ENCODE measurements at places on chromosomes 6 and 20.

DNA sequence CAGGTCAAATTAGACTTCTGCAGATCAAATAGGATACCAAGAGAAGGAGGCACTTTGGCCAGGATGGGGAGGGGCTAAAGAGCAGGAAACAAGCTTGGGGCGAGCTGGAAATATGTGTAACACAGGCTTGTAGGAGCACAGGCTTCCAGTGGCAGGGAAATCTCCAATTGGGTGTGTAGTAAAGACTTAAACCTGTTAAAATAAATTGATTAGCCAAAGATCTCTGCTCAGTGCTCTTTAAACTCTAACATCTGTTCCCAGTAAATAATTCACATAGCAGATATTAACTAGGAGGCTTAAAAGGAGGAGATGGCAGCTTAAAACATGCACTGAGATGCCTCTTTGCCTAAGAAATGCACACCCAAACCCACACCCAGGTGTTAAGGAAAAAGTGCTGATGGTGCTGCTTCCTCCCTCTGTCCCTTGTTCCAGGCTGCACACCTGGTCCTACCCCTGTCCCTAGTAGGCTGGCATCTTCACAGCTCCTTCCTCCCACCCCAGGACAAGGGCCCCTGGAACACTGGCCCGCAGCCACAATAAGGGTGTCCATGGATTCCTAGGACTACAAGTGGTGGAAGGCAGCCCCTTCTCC is 93.5 kb upstream of the MLN start:
- no peak for DNase-seq

GRCh38 chr6:130482645-130483390 is 117.0 kb downstream of the TMEM200A start:
- no peak for DNase-seq

DNA sequence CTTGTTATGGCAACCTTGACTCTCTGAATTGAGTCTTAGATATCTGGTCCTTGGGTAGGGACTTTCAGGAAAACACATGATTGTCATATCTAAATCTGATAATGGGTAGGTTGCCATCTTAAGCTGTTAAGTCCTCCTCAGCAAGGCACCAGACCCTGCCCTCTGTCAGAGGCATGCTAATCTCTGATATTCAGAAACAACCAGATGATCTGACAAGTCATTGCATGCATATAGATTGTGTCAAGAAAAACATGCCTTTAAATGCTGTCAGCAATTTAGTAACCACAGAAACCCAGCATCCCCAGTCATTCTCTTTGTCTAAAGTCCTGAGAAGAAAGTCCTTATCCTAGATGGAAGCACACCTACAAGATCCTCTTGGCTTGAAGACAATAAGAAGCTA is 149.1 kb downstream of the EDN1 start:
- no peak for DNase-seq

GRCh38 chr6:125046107-125046925 is 84.1 kb downstream of the RNF217 start:
- DNase-seq, result no peak

- no peak for DNase-seq
These were observed 27.1 kb upstream of the FBXO9 start for GRCh38 chr6:53038141-53038540.

- no peak for DNase-seq
These were observed 425.6 kb downstream of the PLCB1 start for GRCh38 chr20:8557711-8558110.

DNA sequence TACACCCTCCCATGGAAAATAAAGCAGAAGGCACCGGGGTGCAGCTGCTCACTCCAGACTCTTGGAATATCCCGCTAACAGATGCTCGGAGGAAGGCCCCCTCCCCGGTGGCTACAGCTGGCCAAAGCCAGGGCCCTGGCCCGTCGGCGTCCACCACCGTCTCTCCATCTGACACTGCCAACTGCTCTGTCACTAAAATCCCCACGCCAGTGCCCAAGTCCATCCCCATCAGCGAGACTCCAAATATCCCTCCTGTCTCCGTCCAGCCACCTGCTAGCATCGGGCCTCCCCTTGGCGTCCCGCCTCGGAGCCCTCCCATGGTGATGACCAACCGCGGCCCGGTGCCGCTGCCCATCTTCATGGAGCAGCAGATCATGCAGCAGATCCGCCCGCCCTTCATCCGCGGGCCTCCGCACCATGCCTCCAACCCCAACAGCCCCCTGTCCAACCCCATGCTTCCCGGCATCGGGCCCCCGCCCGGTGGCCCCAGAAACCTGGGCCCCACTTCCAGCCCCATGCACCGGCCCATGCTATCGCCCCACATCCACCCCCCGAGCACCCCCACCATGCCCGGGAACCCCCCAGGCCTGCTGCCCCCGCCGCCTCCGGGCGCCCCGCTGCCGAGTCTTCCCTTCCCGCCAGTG is 143.9 kb downstream of the SOBP start:
- no peak for DNase-seq

DNA sequence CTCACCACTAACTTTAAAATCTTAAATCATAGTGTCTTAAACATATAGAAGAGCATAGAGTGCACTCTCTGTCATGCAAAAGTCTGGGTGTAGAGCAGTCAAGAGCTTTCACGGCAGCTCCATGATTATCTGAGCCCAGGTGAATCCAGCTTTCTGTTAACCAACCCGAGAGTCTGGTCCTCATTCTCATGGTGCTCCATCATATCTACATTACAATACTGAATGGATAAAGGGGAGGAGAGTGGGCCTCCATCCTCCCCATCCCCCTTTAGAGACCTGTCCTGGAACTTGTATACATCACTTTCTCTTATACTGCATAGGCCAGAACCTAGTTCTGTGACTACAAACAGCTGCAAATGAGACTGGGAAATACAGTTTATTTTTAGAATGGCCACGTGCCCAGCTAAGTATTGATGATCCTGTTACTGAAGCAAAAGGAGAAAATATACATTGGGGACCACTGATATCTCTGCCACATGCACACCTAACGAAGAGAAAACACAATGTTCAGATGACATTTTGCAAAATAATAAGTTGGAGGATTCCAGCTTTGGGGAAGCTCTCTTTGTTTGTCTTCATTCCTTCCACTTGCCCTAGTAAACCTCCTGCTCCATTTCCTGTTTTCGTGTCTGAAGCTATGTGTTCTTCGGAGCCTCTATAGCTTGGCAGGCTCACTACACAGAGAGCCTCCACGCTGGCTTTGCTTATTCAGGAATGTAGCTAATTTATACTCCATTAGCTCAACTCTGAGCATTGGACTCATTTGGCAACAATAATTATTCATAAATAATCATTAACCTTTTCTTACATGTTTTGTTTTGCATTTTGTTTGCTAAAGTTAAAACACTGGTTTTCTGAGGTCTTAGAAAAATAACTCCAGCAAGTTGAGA is 110.1 kb downstream of the IYD start:
- DNase-seq, result no peak

DNA sequence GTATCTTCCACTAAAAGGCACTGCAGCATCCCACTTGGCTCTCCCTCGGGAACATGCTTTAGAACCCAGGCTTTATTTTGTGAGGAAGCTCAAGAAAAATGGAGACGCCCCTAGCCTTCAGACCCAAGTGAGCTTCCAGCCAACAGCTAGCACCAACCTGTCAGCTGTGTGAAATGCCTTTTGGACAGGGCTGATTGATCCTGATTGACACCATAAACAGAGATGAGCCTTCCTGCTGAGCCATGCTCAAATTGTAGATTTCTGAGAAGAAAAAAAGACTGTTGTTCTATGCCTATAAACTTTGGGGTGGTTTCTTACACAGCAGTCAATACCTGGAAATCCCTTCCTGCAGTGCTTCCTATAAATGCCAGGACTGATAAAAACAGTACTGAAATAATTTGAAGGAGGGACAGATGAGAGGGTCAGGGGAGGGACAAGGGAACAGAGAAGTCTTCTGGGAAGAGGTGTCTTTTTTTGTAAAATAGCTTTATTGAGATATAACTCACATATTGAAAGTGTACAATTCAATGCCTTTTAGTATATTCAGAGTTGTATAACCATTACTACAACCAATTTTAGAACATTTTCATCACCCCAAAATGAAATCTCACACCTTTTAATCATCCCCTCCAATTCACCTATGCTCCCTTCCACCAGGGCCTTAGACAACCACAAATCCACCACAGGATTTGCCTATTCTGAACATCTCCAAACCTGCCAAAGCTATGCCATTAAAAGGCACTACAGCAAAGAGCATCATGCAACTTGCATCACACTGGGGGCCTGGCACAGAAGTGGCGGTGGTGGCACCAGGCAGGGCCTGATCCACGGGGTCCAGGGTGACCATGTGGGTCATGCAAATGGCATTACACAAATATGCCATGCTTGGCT is 2.7 kb upstream of the STK4 start:
- DNase-seq, result no peak

GRCh38 chr20:56380375-56380774 is 11.6 kb downstream of the AURKA start:
- peak; percentile 38 for DNase-seq

GRCh38 chr20:5977975-5978374 is 27.5 kb downstream of the MCM8 start:
- DNase-seq, result no peak

DNA sequence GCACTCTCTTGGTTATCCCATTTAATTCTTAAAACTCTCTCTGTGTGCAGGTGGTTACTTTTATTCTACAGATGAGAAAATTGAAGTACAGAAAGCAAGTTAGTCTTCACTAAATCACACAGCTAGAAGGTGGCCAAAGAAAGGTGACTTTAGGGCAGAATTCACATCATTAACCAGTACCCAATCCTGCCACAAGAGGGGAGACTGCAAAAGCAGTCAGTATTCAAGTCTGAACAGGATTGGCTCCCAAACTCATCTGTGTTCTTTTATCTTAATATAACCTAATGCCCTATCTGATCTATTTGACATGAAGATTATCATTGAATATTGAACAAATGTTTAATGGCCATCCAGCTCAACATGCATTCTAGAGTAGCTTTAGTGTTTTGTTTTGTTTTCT is 225.3 kb upstream of the FAM83B start:
- no peak for DNase-seq

GRCh38 chr6:98463038-98464000 is 371.1 kb upstream of the POU3F2 start:
- DNase-seq, result no peak

GRCh38 chr20:22385602-22386305 is 198.6 kb downstream of the FOXA2 start:
- no peak for DNase-seq

DNA sequence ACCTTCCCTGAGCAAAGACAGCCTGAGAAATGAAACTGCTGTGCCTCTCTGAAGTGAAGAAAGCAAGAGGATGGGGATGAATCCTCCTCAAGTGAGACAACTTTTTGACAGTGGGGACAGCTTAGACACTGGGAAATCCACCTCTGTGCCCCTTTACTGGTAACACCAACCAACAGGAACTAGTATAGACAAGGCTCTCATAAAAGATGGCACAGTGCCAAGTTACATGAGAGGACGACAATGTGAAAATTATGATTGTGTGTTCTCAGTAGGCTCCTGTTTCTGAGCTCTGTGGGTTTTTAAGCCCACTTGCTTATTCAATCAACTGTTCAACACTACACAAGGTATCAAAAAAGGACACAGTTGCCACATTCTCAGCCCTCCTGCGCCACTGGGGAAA is 41.6 kb upstream of the LYRM2 start:
- DNase-seq, result no peak

DNA sequence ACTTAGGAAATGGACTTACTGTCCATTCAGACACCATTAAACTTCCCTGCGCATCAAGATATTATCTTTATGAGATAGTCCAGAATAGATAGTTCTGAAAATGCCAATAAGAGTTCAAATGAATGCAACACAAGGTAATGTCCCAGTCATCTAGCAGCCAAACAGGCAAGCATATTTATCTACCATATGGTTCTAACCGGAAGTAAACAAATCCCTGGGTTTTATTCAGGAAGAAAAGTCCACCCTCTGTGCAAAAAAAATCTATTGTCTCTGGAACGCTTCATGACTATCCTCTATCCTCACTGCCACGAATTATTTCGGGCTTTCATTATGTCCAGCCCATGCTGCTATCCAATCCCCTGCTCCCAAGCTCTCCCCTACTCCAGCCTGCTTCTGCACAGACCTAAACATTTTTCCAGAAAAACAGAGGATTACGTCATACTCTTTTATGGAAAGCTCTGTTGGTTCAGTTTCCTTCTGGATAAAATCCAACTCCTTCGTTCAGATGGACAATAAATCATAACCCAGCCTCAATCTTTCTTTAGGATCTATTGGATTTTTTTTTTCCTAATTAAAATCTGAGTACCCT is 11.4 kb downstream of the PPIL6 start:
- no peak for DNase-seq

- DNase-seq, result no peak
These were observed 18.2 kb upstream of the SGK2 start for GRCh38 chr20:43540673-43541060.

GRCh38 chr6:157732007-157732406 is 91.0 kb upstream of the SNX9 start:
- no peak for DNase-seq

GRCh38 chr6:10521104-10521808 is at the start of gene GCNT2:
TSS of gene GCNT2 (plus strand) at chr6:10521351. CDS start at chr6:10528912, 7,561 bp downstream.
- peak; percentile 51 for DNase-seq

DNA sequence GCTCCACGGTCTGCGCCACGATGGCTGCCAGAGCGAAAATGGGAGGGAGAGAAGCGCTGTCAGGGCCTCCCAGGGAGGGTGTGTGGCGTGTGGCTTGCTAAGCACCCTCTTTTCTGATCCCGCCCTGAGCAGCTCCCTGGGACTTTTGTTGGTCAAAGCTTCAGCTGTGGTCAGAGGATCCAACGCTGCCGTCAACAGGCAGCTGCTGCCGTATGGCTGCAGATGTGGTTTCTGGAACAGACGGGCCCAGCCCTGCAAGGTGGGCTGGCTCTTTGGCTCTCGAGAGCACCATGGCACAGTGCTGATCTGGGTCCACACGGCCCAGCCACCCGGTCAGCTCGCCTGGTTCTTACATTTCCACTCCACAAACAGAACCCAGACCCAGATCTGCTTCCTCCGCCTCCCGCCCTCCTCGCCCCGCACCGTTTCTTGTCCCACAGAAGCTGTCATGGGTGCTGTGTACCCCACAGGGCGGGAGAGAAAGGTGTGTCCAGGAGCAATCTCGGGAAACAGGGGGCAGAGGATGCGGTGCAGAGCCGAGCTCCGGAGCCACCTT is 86.0 kb upstream of the BHLHE23 start:
- no peak for DNase-seq

- no peak for DNase-seq
These were observed 3.1 kb downstream of the GABRR2 start for GRCh38 chr6:89311853-89312531.

GRCh38 chr6:121897337-121897760 is 461.9 kb downstream of the GJA1 start:
- no peak for DNase-seq

GRCh38 chr20:50877232-50877743 is 53.9 kb downstream of the ADNP start:
- no peak for DNase-seq

- peak; percentile 55 for DNase-seq
These were observed 164.9 kb upstream of the RREB1 start for GRCh38 chr6:6942831-6943230.

DNA sequence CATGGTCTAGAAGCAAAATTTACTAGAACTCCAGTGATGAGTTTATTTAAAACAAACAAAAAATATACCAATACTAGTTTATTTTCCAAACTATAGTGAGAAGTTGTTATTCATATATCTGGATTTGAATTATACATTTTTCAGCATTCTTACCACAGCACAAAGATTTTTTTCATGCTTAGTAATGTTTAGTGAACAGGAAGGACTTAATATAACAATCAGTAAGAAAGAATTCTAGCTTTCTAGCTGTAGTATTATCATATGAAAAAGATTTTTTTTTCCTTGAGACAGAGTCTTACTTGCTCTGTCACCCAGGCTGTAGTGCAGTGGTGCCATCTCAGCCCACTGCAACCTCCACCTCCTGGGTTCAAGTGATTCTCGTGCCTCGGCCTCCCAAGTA is 13.8 kb downstream of the MARCKS start:
- DNase-seq, result no peak

GRCh38 chr6:169141671-169142537 is 111.7 kb downstream of the THBS2 start:
- peak; percentile 78 for DNase-seq
